NCI-H1436 treated with DMSO at 0.1 percent for 48 hours (cell line): ENCODE measurements at places on chromosomes 12 and 14.

DNA sequence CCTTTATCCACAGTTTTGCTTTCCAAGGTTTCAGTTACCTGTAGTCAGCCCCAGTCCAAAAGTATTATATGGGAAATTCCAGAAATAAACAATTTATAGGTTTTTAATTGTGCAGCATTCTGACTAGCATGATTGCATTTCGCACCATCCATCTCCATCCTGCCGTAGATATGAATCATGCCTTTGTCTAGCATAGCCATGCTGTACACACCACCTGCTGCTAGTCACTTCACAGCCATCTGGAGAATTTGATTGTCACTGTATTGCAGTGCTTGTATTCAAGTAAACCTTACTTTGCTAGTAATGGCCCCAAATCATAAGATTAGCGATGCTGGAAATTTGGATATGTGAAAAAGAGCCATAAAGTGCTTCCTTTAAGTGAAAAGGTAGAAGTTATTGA is 36.0 kb downstream of the MUCL1 start:
- no peak for DNase-seq

DNA sequence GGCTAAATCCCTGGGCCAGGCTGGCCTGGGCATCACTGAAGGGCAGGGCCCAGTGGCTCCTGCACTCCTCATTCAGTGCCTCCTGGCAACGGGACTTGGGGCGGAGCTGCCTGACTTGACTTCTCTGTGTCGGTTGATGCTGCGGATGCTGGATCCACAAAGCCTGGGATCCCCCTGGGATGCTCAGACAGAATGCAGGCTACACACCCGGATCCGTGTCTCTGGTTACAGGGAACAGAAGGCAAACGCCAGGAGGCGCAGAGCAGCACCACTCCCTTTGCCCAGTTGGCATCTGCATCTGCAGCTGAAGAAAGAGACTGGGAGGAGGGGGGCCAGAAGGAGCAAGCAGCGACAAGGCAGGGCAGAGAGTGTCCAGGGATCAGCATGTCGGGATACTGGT is 154.5 kb upstream of the FKBP4 start:
- no peak for DNase-seq

GRCh38 chr12:100871195-100871734 is 76.7 kb downstream of the ANO4 start:
- DNase-seq: no peak

DNA sequence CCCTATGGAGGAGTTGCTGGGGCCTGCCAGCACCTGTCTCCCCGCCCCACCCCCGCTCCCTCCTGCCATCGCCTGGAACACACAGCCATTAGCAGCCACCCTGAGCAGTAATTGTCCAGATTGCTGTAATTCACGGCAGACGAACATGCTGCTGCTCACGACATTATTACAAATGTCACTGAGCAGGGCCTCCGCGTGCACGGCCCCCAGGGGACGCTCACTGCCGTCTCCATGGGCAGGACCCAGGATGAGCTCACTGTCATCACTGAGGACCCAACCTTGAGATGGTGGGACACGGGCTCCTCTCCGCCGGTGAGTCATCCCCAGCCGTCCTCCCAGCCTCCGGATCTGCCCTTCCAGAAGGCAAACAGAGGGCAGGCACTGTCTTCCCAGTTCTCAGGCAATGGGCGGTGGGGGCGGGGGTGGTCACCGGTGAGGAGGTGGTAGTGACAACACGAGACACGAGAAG is 100.4 kb downstream of the RFLNA start:
- peak; percentile 83 for DNase-seq

- DNase-seq: no peak
Measured at GRCh38 chr12:24055747-24056146, 106.3 kb upstream of the SOX5 start.
